Left forelimb (tissue), 1 donor: ENCODE measurements at places on chromosomes 1 and 21.

DNA sequence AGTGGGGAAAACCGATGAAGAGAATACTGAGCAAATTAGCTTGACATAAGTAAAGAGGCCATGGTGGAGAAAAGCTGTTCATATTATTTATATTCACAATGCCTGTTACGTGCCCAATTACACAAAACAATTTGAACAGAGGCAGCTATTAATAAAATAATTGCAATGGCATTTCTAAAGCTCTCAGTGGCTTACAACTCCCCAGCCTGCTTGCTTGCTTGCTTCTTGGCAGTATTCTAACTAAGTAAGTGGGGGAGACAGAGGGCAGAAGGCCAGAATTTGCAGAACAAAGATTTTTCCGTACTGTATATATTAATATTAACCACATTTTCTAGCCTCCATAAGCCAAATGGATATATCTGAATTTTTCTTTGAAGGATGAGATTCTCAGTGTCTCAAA lies 12.9 kb downstream of the PTPN14 start:
- DNase-seq = no peak

DNA sequence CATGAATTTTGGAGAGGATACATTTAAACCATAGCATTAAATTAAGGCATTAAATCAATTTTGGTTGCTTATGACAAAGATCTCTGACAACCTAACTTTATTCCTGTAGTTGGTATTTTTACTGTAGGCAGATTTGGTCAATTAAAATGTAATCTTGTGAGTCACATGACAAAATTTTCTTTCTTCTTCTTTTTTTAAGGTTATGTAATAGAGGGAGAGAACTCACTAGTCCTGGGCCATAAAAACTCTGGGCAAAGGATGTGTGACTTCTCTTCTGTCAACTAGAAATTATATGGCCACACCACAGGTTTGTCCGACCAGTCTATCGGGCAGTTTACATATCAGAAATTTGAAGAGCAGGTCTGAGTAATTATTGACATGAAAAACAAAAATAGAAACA lies 181.4 kb downstream of the RYR2 start:
- no peak for DNase-seq

GRCh38 chr1:10693497-10694273 lies 102.8 kb downstream of the CASZ1 start:
- no peak for DNase-seq

- DNase-seq = no peak
These were observed 414.9 kb downstream of the SMYD3 start for GRCh38 chr1:246092136-246092535.

DNA sequence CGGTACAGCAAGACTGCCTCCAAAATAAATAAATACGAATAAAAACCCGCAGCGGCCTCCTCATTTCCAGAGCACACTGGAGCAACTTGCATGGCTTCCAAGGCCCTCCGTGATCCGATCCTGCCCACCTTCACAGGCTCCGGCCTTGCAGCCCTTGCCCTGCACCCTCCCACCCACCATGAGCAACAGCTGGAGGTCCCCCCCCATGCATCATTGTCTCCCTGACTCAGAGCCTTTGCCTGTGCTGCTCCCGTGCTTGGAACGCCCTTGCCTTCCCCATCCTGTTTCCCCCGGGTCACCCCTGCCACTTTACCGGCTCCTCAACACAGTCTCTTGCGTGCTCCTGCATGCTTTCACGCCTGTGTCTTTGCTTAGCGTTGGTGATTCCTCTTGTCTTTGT lies 71.0 kb upstream of the ANGPTL1 start:
- DNase-seq = no peak
